Erythroblast (primary cell): ENCODE measurements at places on chromosomes 4 and X.

DNA sequence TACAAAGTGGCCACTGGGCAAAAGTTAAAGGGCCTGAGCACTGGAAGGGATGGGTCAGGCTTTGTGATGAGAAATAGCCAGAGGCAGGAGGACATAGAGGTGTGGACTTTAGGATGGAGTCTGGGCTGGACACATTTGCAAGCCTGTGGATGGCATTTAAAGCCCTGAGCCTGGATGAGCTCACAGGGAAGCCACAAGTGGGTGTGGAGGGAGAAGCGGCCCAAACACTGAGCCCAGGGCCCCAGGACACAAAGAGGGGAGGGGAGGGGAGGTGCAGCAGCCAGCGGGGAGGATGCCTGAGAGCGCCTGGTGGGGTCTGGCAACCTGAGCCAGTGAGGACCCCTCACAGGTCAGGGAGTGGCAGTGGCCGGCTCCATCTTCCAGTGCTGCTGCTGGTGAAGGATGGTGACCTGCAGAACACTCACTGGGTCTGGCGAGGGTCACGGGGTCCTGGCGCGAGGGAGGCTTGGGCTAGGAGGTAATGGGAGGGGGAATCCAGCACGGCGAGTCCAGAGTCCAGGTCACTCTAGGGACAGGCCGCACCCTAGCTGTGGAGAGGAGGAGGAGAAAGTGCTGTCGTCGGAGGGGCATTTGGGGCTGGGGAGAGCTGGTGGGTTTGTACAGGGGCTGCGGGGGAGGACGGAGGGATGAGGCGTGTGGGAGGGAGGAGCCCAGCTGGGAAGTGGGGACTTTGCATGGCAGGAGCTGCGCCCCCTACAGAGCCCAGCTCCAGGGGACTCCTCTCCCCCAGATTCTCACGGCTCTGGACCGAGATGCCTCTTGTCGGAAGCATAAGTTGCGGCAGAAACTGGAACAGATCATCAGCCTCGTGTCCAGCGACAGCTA lies 7.0 kb downstream of the LAGE3 start:
- DNase-seq = no peak

DNA sequence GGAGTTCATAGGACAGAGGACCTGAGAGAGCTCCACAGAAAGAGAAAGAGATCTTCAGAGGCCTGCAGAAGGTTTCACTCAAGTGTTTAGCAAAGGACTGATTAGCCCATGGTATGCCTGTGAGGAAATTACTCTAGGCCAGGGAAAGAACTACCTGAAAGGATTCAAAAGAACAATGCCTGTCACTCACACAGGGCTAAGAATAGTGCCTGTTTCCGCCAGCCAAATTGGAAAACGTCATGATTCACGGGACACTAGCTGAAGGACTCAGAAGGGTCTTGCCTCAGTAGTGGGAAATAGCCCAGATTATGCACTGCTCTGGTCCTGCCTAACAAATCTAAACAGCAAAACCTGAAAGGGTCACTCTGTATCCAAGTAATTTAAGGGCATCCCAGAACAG lies 21.1 kb downstream of the SYTL4 start:
- DNase-seq = no peak

- peak; percentile 78 for DNase-seq
Observed at GRCh38 chr4:2843941-2844584, 419 bp downstream of the ADD1 start.

DNA sequence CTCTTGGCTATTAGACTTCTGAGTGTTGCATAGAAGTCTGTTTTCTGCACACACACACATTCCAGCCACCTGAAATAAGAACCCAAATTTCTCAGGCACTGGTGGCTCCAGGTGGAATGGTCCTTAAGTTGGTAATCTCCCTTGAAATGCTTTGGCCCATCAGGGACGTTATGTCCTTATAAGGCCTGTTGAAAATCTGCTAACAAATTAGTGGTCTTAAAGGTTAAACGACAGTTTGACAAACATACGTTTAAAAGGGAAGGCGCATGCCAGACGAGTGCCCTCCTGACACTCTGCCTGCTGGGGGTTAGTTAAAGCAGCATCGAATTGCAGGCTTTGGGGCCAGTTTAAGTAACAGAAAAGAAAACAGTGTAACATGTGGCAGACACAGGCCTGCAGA lies 125.0 kb downstream of the TBX22 start:
- no peak for DNase-seq

GRCh38 chrX:16528620-16529019 lies 121.3 kb upstream of the S100G start:
- no peak for DNase-seq

DNA sequence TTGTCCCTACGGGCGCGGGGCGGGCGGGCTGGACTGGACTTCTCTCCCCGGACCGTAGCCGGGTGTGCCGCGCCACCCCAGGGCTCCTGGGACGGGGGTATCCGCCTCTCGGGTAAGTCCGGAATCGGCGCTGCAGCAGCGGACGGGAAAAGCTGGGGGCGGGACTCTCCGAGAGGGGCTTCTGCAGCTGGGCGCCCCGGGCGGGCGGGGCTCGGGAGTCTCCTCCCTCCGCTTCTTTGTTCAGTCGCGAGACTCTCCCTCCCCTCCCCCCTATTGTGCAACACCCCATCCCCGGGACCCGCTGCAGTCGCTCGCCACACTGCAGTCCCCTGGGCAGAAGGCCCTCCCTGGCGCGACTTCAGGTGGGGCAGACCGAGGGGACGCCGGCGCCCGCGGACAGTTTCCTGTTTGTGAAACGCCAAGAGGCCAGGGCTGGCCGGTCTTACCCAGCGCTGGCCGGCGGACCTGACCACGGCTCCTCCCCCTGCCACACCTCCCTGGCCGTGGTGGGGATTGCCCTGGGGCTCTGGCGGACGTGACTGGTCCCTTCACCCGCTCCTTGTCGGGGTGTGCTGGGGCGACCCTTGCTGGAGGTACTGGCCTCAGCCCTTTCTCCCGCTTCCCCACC lies 966 bp downstream of the CCNG2 start:
- peak; percentile 66 for DNase-seq

DNA sequence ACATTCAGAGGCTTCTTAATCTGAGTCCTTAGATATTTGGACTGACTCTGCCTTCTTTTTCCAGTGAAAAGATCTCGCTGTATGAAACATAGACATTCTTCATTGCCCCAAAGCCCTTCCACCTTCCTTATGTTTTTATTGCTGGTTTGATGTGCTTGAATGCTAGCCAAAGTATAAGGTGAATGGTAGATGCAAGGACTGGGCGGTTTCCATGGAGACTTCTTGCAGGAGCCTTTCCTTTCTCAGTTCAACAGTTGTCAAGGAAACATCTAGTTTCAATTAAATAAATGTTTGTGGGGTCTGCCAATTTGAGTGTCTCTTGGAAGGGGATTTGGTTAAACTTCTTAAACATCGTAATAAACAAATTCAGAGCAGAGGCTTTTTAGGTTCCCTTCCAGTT lies 46.0 kb downstream of the REPS2 start:
- no peak for DNase-seq

DNA sequence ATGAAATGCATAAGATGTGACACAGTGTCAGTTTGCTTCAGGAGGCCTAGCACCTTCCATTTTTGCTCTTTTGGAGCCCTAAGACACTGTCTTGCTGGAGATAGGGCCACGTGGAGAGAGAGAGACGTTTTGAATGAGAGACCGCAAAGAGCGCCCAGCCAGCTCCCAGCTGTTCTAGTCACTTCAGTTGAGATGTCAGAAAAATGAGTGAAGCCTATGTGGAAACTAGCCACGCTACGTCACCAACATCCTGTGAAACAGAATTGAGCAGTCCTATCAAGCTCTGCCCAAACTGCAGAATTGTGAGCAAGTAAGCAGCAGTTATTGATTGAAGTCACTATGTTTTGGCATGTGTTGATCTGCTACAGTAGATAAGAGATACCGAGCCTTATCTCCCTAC lies 13.1 kb downstream of the GPR82 start:
- DNase-seq = peak; percentile 41

GRCh38 chr4:120452001-120452400 lies 385.4 kb upstream of the MAD2L1 start:
- DNase-seq = no peak

DNA sequence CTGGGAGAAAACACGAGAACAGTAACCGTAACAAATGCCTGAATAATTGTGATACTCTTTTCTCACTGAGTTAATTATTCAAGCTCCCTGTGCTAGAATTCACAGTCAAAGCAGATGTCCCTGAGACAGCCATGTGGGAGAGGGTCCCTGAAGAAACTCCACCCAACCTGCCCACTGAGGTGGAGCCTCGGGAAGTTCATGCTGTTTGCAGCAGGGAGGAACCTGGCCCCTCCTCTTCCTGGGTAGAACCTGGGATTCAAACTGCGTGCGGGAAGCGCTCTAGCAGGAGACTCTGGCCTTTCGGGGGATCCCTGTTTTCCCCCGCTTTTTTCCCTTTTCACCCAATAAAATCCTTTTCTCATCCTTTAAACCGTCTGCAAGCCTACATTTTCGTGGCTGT lies 20.2 kb upstream of the RHOH start:
- DNase-seq = no peak

DNA sequence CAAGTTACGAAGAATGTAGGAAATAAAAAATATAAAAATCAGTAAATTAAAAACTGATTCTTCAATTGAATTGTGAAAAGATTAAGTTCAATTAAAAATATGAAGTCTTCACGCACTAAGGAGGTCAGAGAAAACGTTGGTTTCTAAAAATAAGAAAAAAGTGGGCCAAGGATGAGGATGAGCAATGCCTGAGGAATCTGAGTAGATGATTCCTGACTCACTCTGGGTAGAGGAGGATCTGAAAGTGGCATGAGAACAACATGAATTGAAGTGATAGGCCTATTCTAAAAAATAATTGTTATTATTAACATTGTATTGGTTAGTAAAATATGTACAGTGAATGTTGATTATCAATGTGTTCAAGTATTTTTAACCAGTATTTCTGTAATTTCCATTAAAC lies 444.2 kb downstream of the GRIA2 start:
- DNase-seq = no peak

- DNase-seq = peak; percentile 43
Observed at GRCh38 chrX:101417981-101418841, 10.2 kb downstream of the HNRNPH2 start.

DNA sequence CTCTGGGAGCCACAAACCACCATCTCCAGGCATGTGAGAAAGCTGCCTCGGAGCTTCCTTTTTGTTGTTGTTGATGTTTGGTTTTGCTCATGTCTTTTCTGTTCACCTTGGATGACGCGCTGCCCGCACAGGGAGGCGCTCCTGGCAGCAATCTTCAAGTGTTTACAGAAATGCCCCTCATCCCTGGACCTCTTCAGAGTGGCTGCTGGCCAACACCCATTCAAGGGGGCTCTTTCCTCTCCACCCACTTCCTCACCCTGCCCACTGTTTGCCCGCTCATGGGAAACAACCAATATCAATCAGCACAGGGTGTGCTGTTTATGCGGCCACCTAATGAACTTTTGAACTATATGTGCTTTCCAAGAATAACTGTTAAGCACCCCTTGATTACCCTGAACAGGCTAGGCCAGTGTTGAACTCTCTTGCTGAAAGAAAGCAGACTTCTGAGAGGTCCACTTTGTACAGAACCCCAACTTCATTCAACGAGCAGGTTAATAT lies 355.1 kb upstream of the CLNK start:
- DNase-seq = no peak

GRCh38 chr4:141153751-141154510 lies 20.7 kb upstream of the RNF150 start:
- DNase-seq = peak; percentile 21

- DNase-seq = no peak
Observed at GRCh38 chrX:13778916-13779315, 38.0 kb downstream of the GPM6B start.

- no peak for DNase-seq
Observed at GRCh38 chr4:176971576-176972115, 178.9 kb upstream of the VEGFC start.

DNA sequence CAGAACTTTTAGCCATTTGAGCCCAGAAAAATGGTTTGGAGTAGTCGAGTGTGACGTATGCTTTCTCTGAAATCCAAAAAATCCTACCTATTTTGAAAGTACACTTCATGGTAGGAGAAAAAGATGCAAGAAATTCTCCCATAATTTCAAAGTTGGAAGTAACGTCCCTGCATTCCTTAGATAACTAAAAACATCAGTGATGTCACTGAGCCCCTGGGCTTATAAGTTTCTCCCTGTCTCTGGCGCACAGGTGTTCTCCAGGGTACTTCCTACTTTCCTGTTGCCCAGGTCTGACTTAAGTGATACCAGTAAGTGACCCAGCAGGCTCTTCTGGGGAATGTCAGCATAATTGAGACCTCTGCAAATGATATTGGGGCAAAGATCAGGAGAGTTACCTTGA lies 90.5 kb upstream of the WDR1 start:
- no peak for DNase-seq

GRCh38 chr4:59925290-59925689 lies 1274.8 kb upstream of the ADGRL3 start:
- DNase-seq = no peak

GRCh38 chr4:41569961-41570360 lies 32.0 kb downstream of the LIMCH1 start:
- DNase-seq = no peak

GRCh38 chrX:131734621-131735020 lies 190.7 kb downstream of the OR13H1 start:
- DNase-seq = no peak

- peak; percentile 62 for DNase-seq
Observed at GRCh38 chrX:20217271-20217670, 49.4 kb downstream of the RPS6KA3 start.

DNA sequence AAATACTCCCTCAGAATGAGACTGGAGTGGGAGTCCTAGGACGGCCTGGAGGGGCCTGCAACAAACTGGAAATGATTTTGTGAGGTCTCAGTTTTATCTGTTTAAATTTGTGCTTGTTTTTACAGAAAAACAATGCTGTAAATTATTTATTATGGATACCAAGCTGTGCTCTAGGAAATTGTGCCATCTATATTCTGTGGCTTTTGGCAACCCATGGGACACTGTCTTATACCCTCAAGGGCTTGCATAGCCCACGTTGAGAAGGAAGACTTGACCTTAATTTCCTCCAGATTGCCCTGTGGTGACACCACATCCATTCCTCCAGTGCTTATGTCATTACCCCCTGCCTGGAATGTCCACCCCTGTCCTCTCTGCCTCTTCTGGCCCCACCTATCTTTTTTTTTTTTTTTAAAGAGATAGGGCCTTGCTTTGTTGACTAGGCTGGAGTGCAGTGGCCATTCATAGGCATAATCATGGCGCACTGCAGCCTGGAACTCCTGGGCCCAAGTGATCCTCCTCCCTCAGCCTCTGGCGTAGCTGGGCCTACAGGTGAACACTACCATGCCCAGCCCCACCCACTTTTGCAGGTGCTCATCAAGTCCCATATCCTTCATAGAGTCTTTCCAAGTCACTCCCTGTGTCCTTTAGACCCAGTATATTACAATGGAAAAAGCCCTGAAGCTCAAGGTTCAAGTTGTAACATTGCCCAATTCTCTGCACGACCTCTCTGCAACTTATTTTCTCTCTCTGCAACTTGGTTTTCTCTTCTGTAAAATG lies 77.4 kb downstream of the HPRT1 start:
- DNase-seq = peak; percentile 13

DNA sequence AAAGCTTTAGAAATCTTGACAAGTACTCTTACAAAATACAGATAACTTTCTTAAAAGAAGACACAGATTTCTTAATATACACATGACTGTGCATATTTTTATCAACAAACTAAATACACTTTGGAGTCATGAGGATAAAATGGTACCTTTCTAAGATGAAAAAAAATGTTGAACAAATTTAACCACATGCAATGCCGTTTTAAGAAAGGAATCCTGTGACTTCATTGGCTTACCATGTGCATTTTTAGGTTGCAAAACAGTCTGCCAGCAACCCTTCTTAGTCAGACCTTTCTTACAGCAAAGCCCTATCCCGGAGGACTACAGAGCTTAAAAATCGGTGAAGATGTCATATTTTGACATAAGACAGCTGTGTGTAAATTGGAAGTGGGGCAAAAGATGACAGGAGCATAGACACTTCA lies 51.7 kb downstream of the GASK1B start:
- DNase-seq = no peak

GRCh38 chrX:68193234-68193633 lies 240.1 kb downstream of the OPHN1 start:
- no peak for DNase-seq
